ENCODE measurements at places on chromosomes 3 and 15. TPM values are rescaled to one million over a fixed set of nuclear protein-coding genes. Genes with fewer than 3 reads are reported as not detected.
A peak's percentile ranks its signal among the peaks of the same experiment; 100 is the strongest.

Gene ACP3
- total RNA-seq = 0.52 TPM

GRCh38 chr3:17632401-17633100 is 109.9 kb downstream of the TBC1D5 start:
- DNase-seq = peak; percentile 70

- DNase-seq = no peak
Measured at GRCh38 chr15:36080759-36081158, 498.7 kb upstream of the CDIN1 start.

DNA sequence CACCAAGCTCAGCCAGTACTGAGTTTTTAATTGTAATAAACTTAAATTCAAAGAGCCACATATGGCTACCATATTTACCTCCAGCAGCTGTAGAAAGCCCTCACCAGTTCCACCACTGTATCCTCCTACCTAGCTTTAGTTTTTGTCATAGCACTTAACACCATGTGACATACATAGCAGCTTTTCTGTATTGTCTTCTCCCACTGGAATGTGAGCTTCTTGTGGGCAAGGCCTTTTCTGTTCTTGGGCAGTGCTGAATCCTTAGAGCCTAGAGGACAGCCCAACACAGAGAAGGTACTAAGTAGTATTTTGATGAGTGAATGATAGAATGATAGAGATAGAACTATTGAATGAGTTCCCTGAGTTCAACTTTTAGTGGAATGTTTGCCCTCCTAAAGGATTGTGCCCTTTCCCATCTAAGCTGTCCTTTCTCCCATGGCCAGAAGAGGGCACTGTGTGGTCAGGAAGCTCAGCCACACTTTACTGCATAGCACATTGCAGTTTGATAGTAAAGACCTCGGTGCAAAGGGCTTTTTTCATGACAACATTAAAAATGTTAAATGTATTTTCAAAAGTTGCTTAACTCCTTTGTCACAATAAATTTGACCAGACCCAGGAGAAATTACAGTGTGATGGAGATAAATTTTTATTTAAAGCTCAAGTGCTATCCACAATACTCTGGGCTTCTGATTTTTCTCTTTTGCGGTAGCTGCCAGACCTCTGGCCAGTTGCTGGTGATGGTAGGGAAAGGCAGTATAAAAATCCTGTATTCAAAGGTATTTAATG is 115.8 kb downstream of the GHSR start:
- DNase-seq = peak; percentile 72

GRCh38 chr3:33372218-33373081 is 67.8 kb downstream of the UBP1 start:
- DNase-seq = peak; percentile 74

GRCh38 chr15:65857718-65858402 is 11.4 kb upstream of the RAB11A start:
- DNase-seq = no peak

DNA sequence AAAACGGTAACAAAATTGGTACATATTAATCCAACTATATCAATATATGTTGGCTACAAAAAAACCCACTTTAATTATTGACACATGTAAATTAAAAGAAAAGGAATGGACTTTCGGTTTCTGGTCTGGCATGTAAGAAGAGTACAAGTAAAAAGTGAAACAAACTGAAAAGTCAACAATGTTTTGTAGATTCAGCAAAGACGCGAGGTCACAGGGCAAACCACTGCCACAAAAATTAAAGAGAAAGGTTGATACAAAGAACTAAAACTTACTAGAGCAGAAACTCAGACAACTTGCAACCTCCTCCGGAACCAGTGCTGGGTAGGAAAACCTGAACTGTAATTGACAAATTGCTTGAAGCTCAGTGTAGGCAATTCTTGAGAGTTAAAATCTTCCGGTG is 110.6 kb upstream of the ARPP21 start:
- no peak for DNase-seq

DNA sequence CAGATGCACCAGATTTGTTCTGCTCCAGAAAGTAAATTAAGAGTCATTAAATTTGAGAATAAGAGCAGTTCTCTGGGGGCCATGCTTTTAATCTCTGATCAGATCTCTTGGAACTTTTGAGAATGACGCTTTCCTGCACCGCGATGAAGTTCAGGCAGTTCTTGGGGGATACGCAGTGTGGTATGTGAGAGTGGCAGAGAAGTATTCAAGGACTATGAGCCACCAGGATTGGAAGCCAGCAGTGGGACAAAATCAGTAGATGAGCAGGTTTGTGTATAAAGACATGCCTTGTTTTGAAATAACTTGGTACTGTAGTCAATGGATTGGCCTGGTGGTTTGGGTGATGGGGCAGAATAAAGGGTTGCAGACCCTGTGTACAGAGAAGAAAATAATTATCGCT is 483.6 kb downstream of the ERC2 start:
- DNase-seq = peak; percentile 37

DNA sequence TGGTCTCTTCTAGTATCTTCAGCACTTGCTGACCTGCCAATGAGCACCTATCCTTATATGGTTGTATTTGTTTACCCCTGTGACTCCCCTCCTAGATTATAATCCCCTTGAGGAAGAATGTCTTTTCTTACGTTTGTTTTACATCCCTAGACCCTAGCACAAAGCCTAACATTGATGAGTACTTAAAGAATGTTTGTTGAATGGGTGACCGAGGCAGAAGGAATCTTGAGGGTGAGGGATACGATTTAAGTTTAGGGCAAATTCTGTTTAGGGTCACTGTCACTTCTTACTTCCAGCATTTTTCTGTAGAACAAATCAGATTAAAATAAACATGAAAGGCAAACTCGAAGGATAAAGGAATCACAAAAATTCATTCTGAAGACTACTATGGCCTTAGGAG is 80.9 kb upstream of the FAM98B start:
- DNase-seq = no peak

Gene LRRC34
- 0.71 TPM for total RNA-seq

Gene CCDC54
- total RNA-seq = not detected

Gene PYGO1
- total RNA-seq = 5.4 TPM

Gene RBP2
- total RNA-seq = not detected

Gene PML
- 24.5 TPM for total RNA-seq

Gene GOLGA8Q
- total RNA-seq = not detected

Gene ADGRG7
- total RNA-seq = not detected

GRCh38 chr3:4021162-4021561 is 221.9 kb downstream of the LRRN1 start:
- no peak for DNase-seq

GRCh38 chr3:161395115-161396012 is 24.0 kb upstream of the SPTSSB start:
- DNase-seq = no peak

- DNase-seq = no peak
Measured at GRCh38 chr15:27977696-27978095, 121.4 kb downstream of the OCA2 start.

- DNase-seq = no peak
Measured at GRCh38 chr3:8746780-8747345, 13.3 kb downstream of the CAV3 start.

Measured in M059J (cell line).